ENCODE measurements at places on chromosomes 11 and 22.

DNA sequence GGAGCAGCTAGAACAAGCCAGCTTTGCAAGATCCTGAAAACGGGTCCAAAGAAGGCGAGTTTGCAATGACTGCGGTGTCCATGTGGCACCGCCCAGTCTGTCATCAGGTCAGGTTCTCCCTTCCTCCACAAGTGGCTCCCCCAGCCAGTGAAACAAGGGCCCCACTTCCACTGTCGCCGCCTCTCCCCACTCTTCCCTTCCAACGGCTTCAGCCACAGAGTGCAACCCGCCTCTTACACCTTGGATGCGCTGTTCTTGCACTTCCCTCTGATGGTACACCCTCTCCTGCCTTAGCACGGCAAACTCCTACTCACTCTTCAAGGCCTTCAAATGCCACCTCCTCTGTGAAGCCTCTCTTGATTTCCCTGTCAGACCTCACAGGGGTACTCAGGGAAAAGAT lies 10.8 kb upstream of the TCF20 start:
- DNase-seq, result no peak

DNA sequence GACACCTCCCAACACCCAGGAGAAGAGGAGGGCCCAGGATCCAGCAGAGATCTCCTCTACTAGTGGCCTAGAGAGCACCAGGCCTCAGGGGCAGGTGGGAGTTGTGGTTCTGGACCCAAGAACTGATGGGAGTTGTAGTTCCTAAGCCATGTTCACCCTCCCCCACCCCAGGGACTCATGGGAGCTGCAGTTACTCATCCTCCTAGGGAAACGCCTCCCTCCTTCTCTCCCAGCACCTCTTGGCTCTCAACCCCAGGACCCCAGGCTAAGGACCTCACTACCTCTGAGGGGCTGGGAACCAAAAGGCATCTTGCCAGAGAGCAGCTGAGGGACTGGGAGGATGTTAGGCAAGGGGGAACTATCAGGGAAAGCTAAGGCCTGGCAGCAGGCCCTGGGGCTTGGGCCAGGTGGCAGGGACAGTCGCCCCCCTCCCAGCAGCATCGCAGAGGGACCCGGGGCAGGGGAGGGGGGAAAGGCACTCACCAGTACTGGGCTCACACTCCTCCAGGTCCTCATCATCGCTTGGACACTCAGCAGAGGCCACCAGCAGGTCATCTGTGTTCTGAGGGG lies 28.9 kb downstream of the SLC22A12 start:
- peak; percentile 81 for DNase-seq

DNA sequence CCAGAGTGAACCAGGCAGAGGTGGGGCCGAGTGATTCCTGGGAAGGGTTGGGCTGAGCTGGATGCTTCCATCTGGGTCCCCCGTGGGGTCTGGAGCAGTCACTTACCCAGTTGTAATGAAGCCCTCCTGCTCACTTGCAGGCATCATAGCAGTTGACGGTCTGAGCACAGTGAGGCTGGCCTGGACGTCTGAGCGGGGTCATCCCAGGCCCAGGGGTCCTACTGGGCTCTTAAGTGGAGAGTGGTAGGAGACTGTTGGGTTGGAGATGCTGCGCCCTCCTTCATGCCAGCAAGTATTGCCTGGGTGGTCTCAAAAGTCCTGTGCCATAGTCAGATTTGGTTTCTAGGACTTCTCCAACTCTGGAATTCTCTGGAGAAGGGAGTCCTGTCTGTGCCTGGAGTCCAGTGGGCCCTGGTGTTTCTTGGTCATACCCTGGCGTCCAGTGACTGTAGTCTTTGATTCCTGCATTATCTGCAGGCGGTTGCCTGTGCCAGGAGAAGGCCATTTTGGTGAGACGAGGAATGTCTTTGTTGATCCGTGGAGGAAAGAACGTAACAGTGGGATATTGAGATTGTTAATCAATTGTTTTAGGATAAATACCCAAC lies 82.3 kb downstream of the TBC1D22A start:
- DNase-seq, result no peak

DNA sequence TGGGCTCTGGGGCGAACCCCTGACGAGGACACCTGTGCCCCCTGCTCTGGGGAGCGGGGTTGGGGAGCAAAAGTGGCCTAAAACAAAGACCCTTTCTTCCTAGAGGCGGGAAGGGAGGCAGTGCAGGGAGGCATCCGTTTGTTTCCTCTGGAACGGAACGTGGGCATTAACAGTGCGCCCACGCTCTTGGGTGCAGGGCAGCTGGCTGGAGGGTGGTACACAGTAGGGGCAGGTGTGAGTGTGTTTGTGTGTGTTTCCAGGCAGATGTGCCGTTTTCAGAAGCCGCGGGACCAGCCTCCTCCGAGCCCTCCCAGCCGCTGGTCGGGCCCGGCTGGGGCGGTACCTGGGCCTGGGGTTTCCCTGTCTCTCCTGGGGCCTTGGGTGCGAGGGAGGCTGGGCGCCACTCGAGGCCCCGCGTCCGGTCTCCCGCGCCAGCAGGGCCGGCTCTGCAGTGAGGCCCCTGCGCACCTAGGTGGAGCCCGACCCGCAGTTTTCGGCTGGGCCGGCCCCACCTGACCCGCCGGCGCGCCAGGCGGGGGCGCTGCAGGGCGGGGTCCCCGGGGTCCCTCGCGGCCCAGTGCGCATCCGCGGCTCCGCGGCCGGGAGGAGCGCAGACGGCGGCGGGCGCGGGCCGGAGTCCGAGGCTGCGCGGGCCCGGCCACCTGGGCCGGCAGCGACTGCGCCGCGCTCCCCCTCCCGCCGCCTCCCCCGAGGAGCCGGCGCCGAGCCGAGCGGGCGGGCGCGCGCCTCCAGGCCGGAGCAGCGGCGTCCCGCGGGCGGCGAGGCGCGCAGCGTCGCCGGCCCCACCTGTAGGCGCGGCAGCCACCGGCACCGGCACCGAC lies 1252.7 kb downstream of the BRD1 start:
- DNase-seq, result no peak

DNA sequence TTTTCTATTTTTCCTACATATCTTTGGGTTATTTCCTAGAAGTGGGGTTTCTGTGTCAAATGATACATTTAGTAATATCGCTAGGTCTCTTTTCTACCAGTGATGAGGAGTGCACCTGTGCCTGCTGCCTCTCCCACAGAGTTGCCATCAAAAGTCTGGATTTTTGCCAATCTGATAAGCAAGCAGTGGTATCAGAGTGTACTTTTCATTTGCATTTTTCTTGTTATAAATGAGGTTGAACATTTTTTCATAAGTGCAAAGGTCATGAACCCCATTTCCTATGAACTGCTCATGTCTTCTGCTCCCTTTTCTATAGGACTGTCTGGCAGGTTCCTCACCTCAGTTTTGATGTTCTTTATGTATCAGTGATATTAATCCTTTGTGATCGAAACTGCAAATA lies 1.7 kb downstream of the TRPM5 start:
- no peak for DNase-seq

- DNase-seq, result no peak
Measured at GRCh38 chr11:10490398-10491241, 35.6 kb downstream of the AMPD3 start.

- no peak for DNase-seq
Measured at GRCh38 chr11:125621995-125622394, 3.0 kb upstream of the CHEK1 start.

- DNase-seq, result no peak
Measured at GRCh38 chr11:58641803-58642581, 19.5 kb downstream of the CNTF start.

- DNase-seq, result no peak
Measured at GRCh38 chr22:19289475-19290161, 1.9 kb downstream of the CLTCL1 start.

DNA sequence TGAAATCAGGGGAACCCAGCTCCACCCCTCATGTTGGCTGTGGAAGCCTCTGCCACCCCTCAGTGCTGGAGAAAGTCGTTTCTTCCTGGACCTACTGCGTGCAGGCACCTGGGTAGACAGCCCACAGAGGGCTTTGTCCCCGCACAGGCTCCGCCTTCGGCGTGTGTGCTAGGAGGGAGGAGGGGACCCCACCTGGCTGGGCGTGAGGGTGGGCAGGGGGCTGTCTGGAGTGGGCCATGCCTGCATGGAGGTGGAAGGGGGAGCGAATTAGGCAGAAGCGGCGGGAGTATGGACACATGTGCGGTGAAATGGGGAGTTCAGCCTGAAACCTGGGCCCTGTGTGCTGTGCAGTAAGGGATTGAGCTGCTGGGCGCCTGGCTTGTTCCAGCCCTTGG lies 49.3 kb downstream of the FBLN1 start:
- no peak for DNase-seq

DNA sequence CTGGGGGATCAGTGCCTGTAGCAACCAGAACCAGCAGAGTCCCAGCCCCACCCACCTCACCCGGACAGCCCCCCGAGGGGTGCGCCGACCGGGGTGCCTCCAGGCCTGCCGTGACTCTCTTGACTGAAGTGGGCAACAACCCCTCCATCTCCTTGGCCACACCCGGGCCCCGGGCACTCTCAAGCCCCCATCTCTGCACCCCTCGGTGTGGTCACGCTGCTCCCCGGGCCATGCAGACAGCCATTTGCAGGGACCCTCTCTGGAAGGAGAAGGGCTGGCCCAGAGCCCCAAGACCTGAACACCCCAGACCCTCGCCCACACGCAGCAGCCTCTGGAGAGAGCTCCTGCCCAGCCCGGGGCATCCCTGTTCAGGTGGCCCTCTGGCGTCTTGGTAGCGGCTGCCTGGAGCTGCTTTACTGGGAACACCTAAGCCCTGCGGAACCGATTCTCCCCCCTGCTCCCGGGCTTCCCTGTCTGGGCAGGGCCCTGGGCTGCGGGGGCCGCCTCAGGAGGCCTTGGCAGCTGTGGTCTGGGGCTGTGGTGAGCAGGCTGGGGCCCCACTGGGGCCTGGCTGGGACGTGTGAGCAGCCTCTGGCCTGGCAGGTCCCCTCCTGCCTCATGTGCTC lies 84.9 kb downstream of the WNT7B start:
- no peak for DNase-seq

GRCh38 chr11:125350206-125351032 lies 145.6 kb downstream of the FEZ1 start:
- DNase-seq, result no peak

DNA sequence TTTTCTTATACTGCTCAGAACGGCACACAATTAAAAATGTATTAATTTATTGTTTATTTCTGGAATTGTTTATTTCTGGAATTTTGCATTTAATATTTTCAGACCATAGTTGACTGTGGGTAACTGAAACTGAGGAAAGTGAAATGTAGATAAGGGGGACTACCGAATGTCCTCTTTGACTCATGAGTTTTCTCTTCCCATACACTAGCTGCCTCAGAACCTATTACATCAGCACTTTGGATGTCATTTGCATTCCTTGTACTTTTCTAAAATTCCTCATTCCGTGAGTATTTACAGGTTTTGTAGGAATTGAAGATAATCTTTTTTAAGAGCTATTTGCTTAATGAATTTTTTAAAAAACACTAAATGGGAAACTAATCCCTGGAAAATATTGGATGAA lies 29.8 kb downstream of the ZC3H12C start:
- DNase-seq, result no peak

DNA sequence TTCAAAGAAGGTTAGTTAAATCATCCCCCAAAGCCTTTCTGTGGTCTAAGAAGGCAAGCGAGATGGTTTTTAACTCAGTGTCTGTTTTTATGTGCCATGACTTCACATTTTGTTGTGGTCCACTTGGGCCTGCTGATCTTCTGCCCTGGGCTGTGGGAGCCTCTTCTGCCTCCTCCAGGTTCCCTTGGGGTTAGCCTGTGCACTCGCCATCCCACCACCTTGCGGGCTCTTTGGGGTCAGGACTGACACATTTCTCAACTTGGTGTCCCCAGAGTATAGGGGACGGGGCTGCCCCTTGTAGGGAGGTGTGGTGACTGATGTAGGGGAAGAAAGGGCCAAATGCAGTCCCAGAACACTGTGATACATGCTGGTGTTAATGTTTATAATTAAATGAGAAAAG lies 207.0 kb downstream of the TBC1D22A start:
- no peak for DNase-seq

GRCh38 chr11:120532082-120532831 lies 20.7 kb downstream of the GRIK4 start:
- no peak for DNase-seq

- DNase-seq, result no peak
Measured at GRCh38 chr22:42184852-42185251, 54.2 kb upstream of the CYP2D6 start.

DNA sequence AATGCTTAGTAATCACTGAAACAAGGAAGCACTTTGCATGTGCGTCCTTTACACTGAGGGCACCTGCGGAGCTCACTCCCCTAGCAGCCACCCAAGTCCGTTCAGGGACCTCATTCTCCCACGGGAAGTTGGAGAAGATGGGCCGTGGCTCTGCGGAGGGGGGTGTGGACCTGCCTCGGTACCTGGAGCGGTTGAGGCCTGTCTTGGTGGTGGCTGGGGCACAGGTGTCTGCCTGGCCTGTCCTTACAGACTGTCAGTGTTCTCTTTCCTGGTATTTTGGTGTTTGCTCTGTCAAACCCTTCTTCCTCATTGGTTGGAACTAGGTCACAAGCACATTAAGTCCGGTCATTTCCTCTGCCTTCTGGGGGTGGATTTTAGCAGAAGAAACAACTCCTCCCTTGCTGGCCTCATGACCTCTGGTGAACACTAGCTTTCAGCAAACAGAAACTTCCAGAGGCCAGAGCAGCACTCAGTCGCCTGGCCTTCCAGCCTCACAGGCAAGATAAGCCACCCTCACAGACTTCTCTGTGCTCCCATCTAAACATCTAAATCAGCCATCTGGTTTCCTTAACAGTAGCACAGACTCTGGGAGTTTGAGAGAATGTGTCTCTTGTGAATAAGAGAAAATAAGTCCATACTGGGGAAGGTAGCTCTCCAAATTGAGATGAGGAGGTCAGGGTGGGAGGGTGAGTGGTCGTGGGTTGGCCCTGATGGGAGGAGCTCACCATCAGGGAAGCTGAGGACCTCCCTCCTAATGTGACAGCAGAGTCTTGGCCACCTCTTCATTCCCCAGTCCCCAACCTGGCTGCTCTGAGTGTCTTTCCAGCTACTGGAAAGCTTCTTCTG lies 8.6 kb downstream of the SNAP29 start:
- DNase-seq, result no peak

DNA sequence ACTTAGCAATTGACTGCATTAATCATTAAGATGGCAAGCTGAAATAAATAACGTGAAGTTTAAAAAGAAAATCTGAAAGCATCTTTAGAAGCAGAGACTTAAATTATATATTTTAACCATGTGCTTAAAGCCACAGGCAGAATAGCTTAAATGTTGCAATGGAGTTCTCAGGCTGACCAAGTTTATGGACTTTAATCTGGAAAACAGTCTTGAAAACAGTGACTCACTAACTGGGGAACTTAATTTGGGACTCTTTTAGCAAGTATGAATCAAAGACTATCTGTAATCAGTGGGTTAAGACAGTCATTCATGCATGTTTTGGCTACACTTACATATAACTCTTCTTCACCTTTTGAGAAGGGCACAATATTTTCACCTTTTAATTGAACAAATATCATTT lies 12.6 kb upstream of the GLYATL1 start:
- no peak for DNase-seq

Data from DMS79 (cell line).